ENCODE measurements at places on chromosomes 5 and 9.

- no peak for DNase-seq
Observed at GRCh38 chr9:86836797-86837196, 110.5 kb downstream of the GAS1 start.

- DNase-seq: no peak
Observed at GRCh38 chr5:54362434-54362833, 52.1 kb upstream of the ARL15 start.

- no peak for DNase-seq
Observed at GRCh38 chr5:169085212-169085611, 215.7 kb downstream of the SLIT3 start.

DNA sequence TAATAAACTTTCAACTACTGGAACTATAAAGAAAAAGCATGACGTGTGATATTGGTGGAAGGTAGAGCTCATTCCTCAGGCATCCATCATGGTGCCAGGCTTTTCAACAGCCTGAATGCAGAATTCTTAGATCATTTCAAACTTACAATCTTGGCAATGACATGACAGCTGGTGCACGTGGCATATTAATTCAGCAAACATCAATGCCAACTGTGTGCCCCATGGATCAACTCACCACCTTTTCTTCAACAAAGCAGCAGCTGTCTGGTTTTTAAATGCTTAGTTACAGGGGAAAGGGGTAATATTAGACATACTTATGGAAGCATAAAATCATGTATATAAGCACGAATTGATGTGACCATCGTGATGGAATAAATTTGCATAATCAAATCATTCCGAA, 56.0 kb upstream of the OR13F1 start:
- DNase-seq: no peak

DNA sequence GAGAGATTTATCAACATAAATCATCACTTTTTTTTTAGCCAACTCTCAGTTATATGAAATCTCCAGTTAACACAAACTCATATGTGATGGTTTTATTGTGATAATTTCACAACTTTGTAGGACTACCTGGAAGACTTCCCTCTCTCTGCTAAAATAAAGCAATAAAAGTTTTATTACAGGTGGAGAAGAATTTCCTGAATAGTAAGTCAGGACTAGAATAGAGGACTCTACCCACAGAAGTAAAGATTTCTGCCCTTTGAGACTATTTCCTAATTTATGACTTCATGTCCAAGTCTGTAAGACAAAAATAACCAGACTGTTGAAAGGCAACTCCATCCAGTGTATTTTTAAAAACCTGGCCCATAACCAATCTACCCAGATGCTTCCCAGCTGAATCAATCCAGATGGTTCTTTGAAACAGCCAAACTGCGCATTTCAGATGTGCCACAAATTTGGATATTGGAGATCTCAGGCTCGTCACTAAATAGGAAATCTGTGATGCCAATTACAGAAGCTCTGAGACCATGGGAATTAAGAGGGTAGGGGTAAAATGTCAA, 234.0 kb upstream of the NMUR2 start:
- no peak for DNase-seq

DNA sequence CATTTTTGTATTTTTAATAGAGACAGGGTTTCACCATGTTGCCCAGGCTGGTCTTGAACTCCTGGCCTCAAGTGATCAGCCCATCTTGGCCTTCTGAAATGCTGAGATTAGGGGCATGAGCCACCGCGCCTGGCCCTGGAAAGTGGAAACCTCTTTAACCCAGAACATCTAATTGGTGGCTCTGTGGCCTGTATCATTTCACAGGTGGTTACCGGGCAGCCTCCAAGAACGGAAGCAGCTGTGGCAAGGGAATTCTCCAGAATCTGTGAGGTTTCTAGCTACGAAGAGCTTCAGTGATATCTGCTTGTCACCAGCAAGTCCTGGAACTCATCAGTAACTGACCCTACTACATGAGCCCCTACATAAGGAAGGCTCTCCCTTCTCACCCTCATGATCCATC, 194.9 kb downstream of the DCP2 start:
- no peak for DNase-seq

DNA sequence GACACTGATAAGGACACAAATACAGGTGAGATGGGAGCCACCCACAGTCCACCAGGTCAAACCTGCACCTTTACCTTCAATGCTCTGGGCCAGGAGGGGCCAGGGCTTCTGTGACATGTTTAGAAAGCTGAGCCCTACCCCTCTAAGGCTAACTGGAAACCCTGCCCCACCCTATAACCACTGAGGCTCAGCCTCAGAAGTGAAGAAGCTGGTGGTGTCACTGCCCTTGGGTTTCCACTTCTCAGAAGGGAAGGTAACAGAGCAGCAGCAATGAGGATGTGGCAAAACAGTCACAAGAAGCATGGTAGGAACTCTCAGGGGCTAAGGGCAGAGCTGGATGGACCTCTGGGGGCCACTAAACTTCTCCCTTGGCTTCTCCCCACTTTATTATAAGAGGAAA, 6.0 kb downstream of the PDGFRB start:
- DNase-seq: no peak

DNA sequence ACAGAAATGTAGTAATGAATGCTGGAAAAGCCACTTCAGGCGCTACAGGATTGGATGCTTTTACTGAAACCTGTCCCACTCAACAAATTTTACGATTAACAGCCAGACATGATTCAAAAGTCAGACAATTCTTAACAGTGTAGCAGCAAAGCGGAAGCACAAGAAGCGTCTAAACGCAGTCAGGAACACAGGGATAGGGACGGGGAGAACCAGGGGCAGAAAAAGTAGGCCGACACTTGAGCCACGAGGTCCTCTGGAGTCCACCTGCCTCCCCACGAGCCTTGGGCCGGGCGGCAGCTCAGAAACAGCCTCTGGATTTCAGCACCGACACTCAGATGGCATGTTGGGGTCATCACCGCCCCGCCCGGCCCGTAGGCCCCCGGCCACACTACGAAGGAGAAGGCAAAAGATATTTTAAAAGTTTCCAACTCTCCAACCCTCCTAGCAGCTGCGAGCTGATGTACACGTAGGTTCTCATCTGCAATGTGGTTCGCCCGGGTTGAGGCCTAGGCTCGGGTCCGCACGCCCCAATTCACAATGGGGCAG, 615 bp downstream of the RACK1 start:
- no peak for DNase-seq

GRCh38 chr5:59034498-59035186, 451.8 kb downstream of the RAB3C start:
- DNase-seq: no peak

DNA sequence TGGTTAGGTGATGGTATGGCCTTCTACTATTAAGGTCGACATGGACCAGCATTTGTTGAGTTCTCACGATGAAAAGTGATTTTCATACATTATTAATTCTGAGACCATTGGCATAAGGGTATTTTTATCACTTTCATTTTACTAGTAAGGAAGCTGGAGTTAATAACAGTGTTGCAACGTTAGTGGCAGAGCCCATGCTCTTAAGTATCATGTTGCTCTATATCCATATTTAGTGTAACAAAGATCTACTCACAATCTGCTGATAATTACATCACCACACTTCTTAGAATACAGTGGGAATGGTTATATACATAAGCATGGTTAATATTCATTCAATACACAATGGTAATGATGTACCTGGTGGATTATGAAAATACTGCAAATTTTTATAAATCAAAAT, 81.9 kb downstream of the PRR16 start:
- no peak for DNase-seq

GRCh38 chr5:74660873-74661272, 20.3 kb upstream of the ENC1 start:
- no peak for DNase-seq

- DNase-seq: no peak
Observed at GRCh38 chr5:138594305-138595058, 19.3 kb upstream of the HSPA9 start.

DNA sequence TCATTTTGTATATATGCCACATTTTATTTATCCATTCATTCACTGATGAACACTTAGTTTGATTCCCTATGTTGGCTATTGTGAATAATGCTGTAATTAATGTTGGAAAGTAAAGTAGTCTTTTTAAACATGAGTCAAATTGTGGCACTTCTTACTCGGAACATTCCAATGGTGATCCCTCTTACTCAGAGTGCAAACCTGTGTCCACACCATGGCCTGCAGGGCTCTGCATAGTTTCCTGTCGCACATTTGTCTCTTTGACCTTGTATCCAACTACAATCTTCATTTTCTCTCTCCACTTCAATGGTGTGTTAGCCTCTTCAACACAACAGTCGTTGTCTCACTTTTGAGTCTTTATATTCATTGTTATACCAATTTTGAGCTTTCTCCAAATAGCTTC, 98.1 kb upstream of the PAPPA start:
- DNase-seq: no peak

- no peak for DNase-seq
Observed at GRCh38 chr9:80156262-80156661, 584.5 kb downstream of the TLE4 start.

DNA sequence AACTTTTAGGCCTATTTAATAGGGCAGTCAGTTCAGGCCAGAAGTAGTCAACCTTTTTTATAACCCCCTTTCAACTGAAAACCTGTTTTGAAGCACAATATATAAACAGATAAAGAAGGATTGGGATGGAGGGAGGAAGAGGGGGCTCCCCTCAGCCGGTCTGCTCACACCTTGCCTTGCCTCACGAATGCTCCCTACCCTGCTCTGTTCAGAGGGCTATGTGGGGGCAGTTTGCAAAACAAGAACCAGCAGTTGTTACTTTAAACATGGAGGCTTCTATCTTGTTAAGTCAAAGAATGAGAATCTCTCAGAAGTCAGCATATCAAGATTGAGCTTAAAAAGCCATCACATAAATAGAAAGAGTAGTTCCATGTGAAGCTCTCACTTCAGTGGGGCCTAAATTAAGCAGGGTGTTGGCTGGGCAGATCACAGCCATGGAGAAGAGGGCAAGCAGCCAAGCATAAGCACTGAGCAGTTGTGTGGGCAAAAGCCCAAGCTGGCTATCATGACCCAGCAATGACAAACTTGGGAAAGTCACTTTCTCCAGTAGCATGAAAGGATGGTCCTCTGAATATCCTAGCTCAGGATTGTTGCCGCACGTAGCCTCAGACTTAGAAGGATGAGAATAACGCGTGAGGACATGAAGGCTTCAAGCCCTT, 70.6 kb downstream of the ALDH1A1 start:
- DNase-seq: no peak

GRCh38 chr5:78887384-78888118, 97.6 kb downstream of the ARSB start:
- no peak for DNase-seq

DNA sequence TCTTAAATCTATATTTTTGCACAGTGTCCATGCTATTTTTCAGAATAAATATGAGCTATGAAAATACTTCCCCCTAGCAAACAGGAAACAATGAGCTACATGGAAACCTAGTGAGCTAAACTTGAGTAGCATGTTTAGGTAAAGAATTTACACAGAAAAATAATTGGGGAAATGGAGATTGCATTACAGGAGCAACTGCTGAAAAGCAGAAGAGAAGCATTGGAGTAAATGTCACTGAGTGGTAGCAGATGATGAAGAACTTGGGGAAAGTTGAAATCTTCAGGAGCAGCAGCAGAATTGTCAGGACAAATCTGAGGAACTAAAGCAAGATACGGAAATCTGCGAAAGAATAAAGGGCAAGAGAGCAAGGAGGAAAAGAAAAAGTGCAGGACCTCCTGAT, 610.3 kb downstream of the TLE1 start:
- no peak for DNase-seq

- no peak for DNase-seq
Observed at GRCh38 chr5:132688536-132689339, 14.9 kb downstream of the IL4 start.

DNA sequence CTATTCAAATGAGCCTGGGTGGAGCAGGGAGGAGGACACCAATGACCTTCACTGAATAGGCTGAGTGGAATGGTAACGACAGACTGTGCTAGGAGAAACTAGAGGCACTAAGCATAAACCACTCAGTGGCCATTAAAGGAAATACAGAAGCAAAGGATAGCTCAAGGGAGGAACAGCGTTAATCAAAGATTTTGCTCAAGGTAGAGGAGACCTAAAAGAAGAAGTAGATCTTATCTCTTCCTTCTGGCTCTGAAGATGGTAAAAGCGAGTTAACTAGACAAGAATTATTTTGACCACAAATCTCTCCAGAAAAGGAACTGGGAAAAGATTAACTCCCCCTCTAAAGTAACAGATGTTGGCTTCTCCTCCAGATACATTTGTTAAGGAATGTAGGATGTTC, 299.6 kb downstream of the EPB41L4A start:
- DNase-seq: no peak

Data from stimulated activated CD4-positive, alpha-beta T cell treated with anti-CD3 and anti-CD28 coated beads, Interleukin-4, amount 100 ng/mL, for 48 hours (primary cell).